ENCODE measurements at places on chromosomes 13 and 19.

- DNase-seq, result no peak
Measured at GRCh38 chr19:47470447-47471195, 1.1 kb downstream of the SLC8A2 start.

DNA sequence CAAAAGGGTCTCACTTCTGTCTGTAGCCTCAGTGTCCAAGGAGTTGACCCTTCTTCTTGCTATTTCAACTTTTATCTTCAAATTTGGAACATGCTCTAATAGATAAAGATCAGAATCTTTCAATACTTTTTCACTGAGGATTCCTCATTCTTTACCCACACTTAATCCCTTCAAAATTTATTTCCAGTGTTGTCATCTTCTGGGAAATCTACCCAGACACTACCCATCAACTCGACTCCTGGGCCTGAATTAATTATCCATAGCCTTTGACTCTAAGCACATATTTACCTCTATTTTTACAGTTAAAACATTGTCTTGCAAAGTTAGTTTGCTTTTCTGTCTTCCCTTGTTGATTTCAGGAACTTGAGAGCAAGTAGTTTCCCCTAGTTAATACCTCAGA lies 1022.5 kb downstream of the PCDH9 start:
- DNase-seq, result no peak

- DNase-seq, result no peak
Measured at GRCh38 chr13:26048741-26049140, 3.1 kb downstream of the SHISA2 start.

DNA sequence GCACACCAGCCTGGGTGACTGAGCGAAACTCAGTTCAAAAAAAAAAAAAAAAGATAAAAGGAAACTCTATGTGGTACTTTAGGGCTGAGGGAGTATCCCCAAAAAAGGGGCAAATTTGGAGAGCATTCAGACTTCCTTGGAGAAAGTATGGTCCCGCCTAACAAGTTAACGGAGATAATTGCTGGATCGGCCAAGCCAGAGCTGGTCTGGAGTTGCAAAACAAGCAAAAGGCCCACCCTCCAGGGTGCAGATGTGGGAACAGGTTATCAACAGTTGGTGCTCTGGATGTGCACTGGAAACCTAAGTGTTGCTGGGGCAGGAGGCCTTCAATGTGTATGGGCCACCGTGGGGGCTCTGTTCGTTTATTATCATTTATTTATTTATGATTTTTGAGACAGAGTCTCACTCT lies 2.8 kb downstream of the IQCN start:
- DNase-seq, result no peak

- DNase-seq, result no peak
Measured at GRCh38 chr13:97986835-97987234, 33.4 kb downstream of the IPO5 start.

GRCh38 chr13:93967286-93967685 lies 512.2 kb downstream of the DCT start:
- no peak for DNase-seq

DNA sequence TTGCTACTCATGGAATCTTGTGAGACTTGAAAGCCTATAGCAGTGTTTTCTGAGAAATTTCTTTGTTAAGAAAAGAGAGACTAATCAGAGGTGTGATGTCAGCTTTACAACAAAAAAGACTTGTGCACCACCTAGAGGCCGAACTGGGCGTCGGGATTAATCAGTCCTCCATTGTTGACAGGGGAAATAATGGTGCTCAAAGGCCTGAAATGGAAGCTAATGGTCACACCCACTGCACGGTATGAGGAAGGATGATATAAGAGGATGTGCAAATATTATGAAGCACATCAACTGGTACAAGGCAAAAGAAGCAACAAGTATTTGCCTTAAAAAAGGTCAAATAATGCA lies 480.2 kb upstream of the MIR17HG start:
- peak; percentile 64 for DNase-seq

DNA sequence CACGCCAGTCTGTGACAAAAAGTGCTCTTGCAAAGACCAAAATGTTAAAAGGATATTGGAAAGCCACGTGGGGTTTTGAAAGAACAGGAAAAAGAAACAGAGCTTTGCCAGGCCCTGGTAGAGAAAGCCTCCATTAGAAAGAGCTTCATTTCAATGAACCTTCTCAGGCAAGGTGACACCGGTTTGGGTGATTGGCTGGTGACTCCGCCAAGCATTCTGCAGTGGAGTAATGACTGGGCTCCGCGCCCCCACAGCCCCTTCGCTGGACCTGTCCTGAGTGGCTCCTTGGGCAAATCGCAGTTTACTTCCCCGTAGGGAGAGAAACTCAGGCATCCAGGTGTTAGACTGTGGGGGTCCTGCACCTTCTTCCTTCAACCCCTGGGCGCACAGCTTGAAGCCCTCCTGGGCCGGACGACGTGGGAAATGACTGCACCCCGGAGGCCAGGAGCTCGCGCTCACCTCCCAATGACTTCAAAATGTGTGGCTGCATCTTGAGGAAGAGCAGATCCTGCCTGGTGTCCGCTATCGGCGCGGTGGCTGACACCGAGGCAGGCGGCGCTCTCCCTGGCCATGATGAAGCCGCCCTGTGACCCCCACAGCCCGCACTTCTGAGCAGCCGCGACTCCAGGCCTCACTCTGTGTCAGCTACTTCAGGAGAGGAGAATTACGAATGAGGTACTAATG lies 444.6 kb upstream of the SGCG start:
- DNase-seq, result no peak

DNA sequence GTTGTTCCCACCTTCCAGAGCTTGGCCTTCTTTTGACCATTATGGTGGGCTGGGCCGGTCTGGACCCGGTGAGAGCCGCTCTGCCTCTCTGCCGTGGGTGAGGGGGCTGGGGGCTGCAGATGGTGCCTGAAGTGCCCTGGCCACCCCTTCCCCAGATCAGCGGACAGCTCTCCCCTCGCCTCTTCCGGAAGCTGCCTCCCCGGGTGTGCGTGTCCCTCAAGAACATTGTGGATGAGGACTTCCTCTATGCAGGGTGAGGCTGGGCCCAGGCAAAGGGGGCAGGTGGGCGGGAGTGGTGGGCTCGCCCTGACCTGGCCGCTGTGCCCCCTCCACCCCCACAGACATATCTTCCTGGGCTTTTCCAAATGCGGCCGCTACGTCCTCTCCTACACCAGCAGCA lies 1.9 kb downstream of the DCAF15 start:
- DNase-seq, result no peak

DNA sequence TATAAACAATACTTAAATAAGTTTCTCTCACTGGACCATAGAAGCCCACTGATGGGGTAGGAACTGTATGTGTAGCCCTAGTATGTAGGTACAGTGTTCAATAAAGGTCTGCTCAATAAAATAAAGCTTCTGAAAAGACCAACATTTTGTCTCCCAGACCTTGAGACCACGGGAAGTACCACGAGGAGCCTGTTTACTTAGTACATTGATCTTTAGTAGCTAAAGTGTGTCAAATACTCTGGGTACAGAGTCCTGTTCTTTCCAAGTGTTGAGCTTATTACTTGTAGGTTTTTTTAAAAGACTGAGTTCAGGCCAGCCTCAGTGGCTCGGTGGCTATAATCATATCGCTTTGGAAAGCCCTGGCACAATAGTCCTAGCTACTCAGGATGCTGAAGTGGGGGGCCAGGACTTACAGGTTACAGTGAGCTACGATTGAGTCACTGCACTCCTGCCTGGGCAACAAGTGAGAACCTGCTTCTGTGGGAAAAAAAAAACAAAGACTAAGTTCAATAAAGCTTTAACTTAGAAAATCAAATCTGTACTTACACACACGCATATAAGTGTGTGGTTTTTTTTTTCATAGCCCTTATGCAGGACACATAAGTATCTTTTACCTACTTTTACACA lies 3.4 kb downstream of the MTRF1 start:
- DNase-seq, result no peak

DNA sequence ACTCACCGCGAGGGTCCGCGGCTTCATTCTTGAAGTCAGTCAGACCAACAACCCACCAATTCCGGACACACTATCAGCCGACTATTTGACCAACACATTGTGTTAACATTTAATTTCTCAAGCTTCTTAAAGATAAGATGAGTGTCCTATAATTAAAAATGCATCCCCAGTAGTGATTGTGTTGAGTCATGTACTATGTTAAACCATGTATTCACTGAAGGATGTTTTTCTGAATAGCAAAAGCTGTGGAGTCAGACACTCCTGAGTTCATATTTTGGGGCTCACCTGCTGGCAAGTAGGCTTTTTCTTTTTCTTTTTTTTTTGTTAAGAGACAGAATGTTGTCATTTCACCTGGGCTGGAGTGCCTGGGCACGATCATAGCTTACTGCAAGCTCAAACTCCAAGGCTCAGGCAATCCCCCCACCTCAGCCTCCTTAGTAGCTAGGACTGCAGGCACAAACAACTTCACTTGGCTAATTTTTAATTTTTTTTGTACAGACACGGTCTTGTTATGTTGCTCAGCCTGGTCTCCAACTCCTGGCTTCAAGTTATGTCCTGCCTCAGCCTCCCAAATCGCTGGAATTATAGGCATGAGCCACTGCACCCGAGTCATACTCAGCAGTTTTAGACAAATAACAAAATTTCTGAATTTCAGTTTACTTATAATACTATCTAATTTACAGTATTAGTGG lies 606.9 kb downstream of the PCDH9 start:
- no peak for DNase-seq

DNA sequence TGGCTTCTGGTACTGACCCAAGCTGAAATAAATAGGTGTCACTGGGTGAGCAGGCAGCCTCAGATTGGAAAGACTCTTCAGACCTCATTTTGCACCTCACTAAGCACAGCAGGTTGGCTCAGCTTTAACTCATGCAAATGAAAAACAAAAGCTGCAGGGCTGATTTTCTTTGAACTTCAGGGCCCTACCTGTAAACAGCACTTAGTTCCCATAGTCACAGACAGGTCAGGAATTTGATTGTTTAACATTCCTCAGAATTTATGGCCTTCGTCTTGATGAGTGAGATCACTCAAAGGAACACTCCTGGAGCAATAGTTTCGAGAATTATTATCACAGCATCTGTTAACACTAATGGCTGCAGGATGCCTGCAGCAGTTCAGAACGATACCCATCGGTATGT lies 718.5 kb downstream of the EFNB2 start:
- no peak for DNase-seq

- DNase-seq, result no peak
Measured at GRCh38 chr19:17347361-17347760, 10.0 kb downstream of the GTPBP3 start.

DNA sequence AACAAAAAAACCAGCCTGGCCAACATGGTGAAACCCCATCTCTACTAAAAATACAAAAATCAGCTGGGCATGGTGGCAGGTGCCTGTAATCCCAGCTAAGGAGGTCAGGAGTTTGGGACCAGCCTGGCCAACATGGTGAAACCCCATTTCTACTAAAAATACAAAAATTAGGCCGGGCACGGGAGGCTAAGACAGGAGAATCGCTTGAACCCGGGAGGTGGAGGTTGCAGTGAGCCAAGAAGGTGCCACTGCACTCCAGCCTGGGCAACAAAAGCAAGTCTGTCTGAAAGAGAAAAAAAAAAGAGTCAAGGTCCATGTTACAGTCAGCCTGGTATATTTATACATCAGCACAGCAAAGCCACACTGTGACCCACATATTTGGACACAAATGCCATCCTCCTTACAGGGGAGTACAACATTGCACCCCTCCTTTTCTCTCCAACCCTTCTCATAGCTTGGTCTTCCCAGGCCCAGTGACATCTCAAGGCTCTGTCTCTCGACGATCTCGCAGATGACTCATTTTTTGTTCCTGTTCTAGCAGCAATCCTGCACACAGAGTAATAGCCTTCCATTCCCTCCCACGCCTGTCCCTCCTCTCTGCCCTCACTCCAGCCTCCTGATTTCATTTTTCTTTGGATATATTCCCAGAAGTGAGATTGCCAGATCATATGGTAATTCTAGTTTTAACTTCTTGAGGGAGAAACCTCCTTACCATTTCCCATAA lies 21.0 kb upstream of the DPP9 start:
- DNase-seq, result no peak

- DNase-seq, result no peak
Measured at GRCh38 chr13:111895896-111896821, 170.8 kb upstream of the SOX1 start.
